ENCODE measurements at places on chromosomes 6 and 20. TPM values are rescaled to one million over a fixed set of nuclear protein-coding genes. Genes with fewer than 3 reads are reported as not detected.

Gene SIRPB2
- total RNA-seq, result not detected

Gene EDN1
- 0.50 TPM for total RNA-seq

Gene SLC25A27
- total RNA-seq, result 10.9 TPM

Gene VSTM2L
- 1.9 TPM for total RNA-seq

Gene SLC26A8
- total RNA-seq, result 0.80 TPM

Gene FAM209B
- total RNA-seq, result 0.64 TPM

Gene TRIM38
- 1.1 TPM for total RNA-seq

Gene ID4
- total RNA-seq, result 4.5 TPM

Gene CCDC28A
- total RNA-seq, result 10.6 TPM

Gene TRIM10
- 0.22 TPM for total RNA-seq

Gene IER3
- total RNA-seq, result 61.5 TPM

Gene IP6K3
- total RNA-seq, result 0.89 TPM

Gene KCNK17
- total RNA-seq, result 2.7 TPM

Gene HLA-DQA1
- total RNA-seq, result 0.92 TPM

Gene FAM110A
- 17.2 TPM for total RNA-seq

Gene PPP1R10
- 85.5 TPM for total RNA-seq

Gene FHL5
- total RNA-seq, result not detected

Gene PRR18
- total RNA-seq, result 0.39 TPM

Gene C6orf52
- 1.8 TPM for total RNA-seq

Gene GPSM3
- 13.1 TPM for total RNA-seq

Gene GPX5
- total RNA-seq, result not detected

Gene SNAI1
- 7.9 TPM for total RNA-seq

Gene MOCS1
- total RNA-seq, result 18.5 TPM

Gene VNN1
- not detected for total RNA-seq

Gene PEX3
- total RNA-seq, result 15.7 TPM

Gene TRIM40
- not detected for total RNA-seq

Gene SRSF12
- total RNA-seq, result 4.0 TPM

Gene KCNB1
- 1.5 TPM for total RNA-seq

Gene PTPRK
- total RNA-seq, result 44.8 TPM

Gene XKR7
- 2.3 TPM for total RNA-seq

Gene CASP8AP2
- total RNA-seq, result 27.9 TPM

Gene COL21A1
- total RNA-seq, result 4.4 TPM

Gene SMOC2
- total RNA-seq, result 3.9 TPM

Gene ZNF512B
- 19.9 TPM for total RNA-seq

Gene C6orf163
- 2.0 TPM for total RNA-seq

Gene DDO
- total RNA-seq, result not detected

Gene CYP39A1
- 1.3 TPM for total RNA-seq

Gene SOBP
- total RNA-seq, result 6.6 TPM

Gene TMEM200A
- total RNA-seq, result 10.4 TPM

Gene KIF25
- total RNA-seq, result 1.1 TPM

Gene CTAGE9
- not detected for total RNA-seq

Gene TREM1
- total RNA-seq, result not detected

Gene DLK2
- 0.18 TPM for total RNA-seq

Gene MICB
- 37.0 TPM for total RNA-seq

Gene SNAP25
- total RNA-seq, result 0.41 TPM

Gene RNF39
- total RNA-seq, result 4.5 TPM

Gene GPR6
- not detected for total RNA-seq

Gene ZC3H12D
- total RNA-seq, result 0.14 TPM

Gene IMPG1
- not detected for total RNA-seq

Gene ALDH8A1
- 0.46 TPM for total RNA-seq

Gene CLDN20
- not detected for total RNA-seq

Gene MTO1
- 28.2 TPM for total RNA-seq

Gene FUT9
- total RNA-seq, result 3.5 TPM

Gene SLC32A1
- total RNA-seq, result 0.09 TPM

Gene DUSP15
- total RNA-seq, result 2.0 TPM

Measured in WTC11 (cell line).